Fibroblast of skin of left quadriceps (primary cell): ENCODE measurements at places on chromosomes 1 and 21.
A peak's percentile ranks its signal among the peaks of the same experiment; 100 is the strongest.

DNA sequence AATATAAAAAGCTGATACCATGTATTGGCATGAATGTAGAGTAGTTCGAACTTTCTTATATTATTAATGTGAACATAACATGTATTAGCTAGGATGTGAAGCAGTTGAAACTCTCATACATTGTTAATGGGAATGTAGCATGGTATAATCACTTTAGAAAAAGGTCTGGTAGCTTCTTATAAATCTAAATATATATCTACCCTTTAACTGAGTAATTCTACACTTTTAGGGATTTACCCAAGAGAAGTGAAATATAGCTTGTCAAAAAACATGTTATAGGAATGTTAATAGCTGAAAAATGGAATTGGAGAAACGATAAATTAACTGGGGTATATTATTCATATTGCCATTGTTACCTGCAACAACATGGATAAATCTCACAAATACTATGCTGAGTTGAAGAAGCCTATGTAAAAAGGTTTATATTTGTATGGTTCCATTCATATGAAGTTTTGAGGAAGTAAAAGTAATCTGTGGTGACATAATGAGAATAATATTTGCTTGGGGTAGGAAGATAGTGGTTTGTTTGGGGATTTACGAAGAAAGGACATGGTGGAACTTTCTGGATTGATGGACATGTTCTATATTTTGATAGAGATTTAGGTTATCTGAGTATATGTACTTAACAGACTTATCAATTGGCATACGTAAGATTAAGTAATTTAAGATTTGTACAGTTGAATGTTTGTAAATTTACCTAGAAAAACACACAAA is 76.6 kb downstream of the MAST2 start:
- DNase-seq: no peak

GRCh38 chr1:90936731-90937130 is 85.1 kb downstream of the ZNF644 start:
- DNase-seq: no peak

GRCh38 chr1:27383039-27383605 is at the start of gene CD164L2:
Gene CD164L2 (minus strand): TSS chr1:27383333. CDS start chr1:27383239, 94 bp downstream.
- DNase-seq: no peak

GRCh38 chr1:43719063-43719462 is 11.7 kb downstream of the ST3GAL3 start:
- DNase-seq: peak; percentile 66

DNA sequence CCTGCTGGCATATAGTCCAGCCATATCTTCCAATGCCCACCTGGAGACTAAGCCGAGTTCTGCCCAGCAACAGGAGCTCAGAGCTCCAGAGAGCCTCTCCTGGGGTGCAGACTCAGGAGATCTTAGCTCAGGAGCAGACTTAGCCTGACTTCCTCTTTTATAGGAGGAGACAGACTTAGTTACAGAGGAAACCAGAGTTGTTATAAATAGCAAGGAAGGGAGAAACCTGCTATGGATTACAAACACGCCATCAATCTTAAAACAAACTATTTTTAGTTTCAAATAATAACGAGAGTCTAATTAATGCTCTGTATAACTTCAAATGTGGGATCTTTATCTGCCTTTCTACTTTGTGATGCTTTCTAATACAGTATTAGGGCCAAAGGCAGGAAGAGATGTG is 3.3 kb upstream of the KIF21B start:
- no peak for DNase-seq

- DNase-seq: no peak
Measured at GRCh38 chr1:168879896-168880734, 151.1 kb upstream of the DPT start.

GRCh38 chr1:115764541-115764940 is 4.0 kb downstream of the CASQ2 start:
- DNase-seq: no peak

- no peak for DNase-seq
Measured at GRCh38 chr1:1117469-1117831, 1.6 kb upstream of the C1orf159 start.

DNA sequence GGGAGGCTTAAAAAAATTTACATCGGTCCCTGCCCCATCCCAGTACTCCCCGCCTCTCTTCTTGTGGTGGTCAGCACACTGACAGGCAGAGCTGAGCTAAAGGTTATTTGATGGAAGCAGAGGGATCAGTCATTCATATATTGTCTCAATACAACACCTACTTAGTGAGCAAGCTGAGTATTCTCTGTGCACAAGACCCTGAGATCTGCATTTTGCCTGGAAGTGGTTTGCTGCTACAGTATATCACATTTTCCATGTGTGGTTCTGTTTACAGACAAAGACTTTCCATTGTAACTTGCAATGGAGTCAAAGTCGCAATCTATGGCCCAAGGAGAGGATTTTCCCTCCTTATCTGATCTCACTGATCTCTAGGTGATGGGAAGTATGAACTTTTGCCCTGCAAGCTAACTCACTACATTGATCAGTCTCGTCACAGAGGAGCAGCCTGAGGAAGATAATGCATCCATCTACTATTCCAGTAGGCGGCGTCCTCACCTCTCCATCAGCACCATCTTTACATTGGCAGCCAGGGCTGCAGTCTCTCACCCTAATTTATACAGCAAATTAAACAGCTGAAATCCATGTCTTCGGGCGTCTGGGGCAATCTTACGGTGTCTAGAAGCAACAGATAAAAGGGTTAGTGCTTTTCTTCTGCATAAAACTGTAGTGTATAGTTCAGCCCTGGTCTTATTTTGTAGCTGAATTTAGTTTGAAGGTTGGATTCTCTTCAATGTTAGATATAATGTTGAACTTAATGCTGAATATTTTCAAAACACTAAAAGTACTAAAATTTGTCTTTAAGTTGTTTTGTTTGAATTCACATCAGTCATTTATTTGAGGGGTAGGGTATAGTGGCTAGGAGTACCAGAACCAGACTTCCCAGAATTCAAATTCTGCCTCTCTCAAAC is 3.2 kb upstream of the TRAF5 start:
- DNase-seq: peak; percentile 32

DNA sequence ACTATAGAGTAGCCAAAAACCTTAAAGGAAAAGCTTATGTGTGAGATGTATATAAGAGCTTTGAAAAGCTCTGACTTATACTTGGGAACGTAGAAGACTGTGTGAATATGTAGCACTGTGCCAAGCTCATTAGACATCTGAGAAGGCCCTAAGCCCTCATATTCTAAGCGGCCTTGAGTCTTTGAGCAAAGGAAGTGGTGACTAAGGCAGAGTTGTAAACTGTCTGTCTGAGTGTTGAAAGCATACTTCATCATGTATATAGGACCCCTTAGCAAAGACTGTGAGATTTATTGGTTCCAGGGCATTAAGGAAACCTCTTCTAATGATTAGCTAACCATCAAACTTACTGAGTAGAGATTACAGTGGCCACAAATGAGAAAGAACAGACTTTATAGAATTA is 153.3 kb upstream of the LYPLAL1 start:
- DNase-seq: peak; percentile 92

DNA sequence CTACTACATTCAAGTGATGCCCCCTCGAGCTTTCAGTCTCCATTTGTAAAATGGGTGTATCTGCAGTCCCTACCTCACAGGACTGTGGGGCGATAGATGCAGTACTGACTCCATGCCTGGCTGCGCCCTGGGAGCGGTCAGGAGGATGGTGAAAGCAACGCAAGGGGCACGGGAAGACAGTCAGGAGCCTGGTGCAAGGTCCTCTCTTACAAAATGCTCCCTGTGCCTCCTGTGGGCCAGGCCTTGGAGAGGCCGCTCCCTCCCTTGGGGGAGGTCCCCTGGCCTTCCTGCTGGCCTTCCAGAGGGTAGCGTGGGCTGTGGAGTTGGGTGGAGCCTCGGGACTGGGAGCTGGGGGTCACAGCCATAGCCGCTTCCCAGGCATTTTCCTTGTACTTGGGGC is 21.6 kb downstream of the FAM151A start:
- DNase-seq: no peak

- no peak for DNase-seq
Measured at GRCh38 chr1:234879147-234880080, 249.2 kb downstream of the TOMM20 start.

DNA sequence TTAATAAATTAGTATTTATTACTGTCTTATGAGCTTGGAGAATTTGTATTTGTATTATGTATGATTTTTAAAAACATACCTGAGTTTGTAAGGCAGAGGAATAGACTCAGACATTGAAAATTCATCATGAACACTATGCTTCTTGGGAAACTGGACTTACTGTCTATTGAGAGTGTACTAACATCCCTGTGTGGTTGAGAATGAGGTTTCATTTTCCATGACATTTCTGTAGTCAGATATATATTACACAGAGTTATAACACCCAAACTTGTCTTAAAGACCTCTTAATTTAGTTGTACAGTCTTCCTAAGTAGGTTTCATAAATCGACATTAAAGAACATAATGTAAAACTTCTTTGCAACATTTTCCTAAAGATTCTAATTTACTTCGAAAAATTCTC is 30.0 kb downstream of the PPP2R5A start:
- DNase-seq: no peak

DNA sequence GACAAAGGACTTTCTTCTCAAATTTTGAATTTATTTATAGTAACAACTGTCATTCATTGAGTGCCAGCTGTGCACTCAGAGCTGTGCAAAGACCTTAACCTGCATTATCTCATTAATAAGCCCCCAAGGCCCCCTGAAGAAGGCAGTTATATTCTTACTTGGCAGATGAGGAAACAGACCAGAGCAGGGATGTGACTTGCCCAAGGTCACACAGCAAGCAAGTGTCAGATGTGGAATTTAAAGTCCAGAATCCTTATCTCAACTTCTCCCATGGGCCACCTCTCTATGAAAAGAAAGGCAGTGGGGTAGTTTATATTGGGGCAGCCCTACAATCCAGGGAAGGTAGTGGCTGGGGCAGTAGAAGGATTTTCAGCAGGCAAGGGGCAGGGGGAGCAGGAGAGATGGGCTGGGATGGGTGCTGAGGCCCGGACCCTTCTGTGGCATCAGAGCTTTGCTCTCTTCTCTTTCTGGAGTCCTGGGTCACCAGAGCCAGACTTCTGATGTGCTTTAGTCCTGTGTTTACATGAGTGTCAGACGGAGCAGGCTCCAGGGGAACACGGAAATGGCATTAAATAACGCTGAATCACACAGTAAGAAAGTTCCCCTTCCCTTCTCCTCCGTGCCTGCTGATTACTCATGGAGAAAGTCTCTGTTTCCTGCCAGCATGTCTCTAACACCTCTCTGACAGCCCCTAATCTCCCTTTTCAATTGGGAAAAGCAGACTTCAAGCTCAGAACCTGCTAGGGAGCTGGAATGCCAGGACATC is 39.5 kb downstream of the EPHB2 start:
- peak; percentile 88 for DNase-seq

DNA sequence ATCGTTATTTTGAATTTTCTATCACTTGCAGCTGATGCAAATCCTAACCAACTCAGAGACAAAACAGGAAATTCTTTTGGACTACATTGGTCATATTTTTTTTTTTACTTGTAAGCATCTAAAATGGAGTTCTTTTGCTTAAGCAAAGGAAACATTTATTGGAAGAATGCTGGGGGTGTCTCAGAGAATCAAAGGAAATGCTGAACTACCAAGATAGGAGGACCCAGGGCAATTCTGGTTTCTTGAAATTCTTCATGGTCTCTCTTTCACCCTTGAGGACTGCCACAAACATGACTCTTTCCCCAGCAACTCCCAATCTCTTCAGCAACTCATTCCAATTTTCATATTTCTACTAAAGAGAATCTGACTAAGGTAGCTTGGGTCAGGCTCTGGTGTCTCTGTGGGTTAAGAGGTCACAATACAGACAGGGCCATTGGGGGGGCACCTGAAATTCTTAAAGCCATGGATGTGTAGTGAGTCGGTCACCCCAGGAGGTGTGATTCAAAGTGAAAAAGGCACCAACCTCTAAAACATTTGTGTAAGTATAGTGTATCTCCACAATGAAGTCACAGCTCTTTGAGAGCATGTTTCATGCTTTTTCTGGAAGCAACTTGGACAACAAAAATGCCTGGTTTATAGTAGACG is 171.1 kb upstream of the FGGY start:
- DNase-seq: no peak

DNA sequence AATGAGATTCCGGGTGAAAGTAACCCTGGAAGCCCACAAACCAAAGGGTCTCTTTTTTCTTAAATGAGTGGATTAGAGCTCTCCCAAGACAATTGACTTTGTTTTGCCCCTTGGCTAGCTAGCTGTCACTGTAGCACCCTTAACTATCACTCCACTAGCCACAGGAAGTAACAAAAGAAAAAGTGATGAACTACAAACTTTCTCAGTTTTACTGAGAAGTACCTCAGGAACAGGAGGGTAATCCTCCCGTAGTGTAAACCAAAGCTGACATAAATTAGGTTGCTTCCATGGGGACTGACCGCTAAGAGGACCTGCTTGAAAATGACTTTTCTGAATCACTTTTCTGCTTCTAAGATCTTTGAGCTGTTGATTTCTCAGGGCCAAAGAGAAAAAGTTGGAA is 240.1 kb downstream of the BARHL2 start:
- no peak for DNase-seq

DNA sequence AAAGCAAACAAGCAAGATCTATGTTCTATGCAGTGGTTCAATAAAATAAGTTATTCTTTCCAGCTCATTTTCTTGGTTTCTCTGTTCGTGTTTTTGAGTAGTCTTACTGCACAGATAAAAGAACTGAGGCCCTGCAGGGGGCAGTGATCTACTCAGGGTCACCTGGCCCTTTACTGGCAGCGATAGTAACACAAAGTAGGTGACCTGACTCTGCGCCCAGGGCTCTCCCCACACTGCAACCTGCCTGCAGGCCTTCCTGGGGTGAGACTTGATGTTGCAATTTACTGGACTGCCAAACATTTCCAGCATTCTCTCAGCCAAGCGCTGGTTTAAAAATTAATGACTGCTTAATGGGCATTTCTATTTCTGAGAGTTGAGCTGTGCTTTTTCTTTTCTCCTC is 110.3 kb downstream of the HUNK start:
- no peak for DNase-seq

DNA sequence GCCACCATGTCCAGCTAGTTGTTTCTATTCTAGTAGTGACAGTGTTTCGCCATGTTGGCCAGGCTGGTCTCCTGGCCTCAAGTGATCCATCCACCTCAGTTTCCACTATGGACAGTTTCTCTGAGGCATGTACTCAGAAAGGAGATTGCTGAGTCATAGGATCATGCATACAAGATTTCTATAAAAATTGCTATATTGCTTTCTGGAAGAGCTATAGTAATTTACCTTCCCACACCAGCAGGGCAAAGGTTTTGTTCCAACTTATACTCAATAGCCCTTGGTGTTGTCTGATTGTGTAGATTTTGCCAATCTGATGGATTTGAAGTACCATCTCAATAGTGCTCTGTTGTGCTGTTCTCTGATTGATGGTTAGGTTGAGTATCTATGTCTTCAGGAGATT is 15.6 kb upstream of the ATP1A1 start:
- DNase-seq: no peak
